ENCODE measurements at places on chromosomes 13 and 19.

DNA sequence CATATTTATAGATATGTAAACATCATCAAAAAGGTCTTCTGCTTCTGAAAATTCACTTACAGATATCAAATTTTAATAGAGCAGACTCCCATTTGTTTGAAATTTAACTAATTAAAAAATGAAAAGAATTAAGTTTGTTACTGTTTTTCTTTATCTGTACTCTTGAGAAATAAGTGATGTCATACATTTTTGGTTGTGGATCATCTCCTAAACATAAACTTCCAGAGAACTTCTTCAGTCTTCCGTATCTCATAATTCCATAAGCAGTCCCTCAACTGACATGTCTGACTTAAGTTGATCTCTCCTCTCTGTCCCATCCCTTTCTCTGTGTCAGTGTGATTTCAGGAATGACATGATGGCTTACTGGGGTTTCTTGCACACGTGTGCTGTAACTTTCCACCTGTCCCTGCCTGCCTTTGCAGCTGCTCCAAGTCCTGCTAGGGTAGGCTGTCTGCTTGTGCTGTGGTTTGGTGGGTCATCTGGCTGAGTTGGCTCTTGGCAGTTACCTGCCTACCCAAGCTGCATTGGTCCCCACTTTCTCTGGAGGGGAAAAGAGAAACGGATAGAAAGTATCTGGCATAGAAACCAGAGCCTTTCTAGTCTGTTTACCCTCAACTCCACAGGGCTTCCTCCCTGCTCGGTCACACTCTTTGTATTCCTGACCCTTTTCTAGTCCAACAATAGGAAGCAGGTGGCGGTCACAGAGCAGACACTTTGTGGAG, 127.1 kb downstream of the GGACT start:
- DNase-seq, result no peak

DNA sequence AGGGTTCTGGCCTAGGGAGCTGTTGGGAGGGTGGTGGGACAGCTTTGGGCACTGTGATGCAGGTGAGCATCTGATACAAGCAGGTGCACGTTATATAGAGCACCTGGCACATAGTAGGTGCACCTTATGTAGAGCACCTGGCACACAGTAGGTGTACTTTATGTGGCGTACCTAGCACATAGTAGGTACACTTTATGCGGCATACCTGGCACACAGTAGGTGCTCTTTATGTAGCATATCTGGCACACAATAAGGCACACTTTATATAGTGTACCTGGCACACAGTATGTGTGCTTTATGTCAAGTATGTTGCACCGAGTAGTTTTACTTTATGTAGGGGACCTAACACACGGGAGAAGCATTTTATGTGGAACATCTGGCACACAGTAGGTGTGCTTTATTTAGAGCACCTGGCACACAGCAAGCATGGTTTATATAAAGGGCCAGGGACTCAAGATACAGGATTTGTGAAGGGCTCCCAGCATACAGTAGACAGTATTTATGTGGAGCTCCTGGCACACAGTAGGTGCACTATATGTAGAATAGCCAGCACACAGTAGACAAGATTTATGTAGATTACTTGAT, 1.6 kb upstream of the CYP4F12 start:
- DNase-seq, result no peak

DNA sequence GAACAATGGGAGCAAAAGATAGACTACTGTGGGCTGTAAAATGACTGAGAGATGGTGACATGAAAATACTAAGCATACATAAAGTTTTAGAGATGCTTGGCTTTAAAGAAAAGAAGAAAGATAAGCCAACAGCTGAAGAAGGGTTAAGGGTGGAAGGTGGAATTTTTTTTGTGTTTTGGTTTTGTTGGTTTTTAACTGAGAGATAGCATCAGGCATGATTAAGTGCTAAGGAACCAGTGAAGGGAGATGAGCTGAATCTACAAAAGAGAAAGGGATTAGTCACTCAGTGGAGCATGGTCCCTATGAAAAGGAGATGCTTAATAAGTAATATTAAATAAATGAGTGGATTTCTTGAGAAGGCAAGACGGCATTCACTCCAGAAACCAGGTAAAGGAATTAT, 12.5 kb upstream of the TBC1D4 start:
- DNase-seq, result no peak

GRCh38 chr19:41901707-41902360, 18.9 kb downstream of the ARHGEF1 start:
- DNase-seq, result no peak

GRCh38 chr13:95494082-95494681, 58.3 kb upstream of the CLDN10 start:
- DNase-seq, result no peak

DNA sequence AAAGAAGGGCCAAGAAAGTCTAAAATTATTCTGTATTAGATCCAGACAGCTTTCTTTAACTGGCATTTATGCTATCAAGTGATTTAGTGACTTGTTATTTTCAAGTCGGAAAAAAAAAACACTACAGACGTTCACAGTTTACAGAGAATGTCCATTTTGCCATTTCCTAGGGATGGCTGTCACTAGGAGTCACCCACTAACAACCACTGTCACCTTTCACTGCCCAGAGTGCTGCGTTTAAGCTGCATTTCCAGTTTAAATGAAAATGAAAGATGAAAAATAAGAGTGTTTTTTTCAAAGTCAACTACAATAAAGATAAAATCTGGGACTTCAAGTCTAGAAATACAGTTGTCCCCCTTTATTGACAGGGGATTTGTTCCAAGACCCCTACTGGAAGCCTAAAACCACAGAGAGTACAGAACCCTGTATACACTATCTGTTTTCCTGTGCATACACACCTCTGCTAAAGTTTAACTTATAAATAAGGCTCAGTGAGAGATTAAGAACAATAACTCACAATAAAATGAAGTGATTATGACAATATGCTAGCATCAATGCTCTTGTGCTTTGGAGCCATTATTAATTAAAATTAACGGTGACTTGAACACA, 112.5 kb downstream of the SACS start:
- DNase-seq, result no peak

DNA sequence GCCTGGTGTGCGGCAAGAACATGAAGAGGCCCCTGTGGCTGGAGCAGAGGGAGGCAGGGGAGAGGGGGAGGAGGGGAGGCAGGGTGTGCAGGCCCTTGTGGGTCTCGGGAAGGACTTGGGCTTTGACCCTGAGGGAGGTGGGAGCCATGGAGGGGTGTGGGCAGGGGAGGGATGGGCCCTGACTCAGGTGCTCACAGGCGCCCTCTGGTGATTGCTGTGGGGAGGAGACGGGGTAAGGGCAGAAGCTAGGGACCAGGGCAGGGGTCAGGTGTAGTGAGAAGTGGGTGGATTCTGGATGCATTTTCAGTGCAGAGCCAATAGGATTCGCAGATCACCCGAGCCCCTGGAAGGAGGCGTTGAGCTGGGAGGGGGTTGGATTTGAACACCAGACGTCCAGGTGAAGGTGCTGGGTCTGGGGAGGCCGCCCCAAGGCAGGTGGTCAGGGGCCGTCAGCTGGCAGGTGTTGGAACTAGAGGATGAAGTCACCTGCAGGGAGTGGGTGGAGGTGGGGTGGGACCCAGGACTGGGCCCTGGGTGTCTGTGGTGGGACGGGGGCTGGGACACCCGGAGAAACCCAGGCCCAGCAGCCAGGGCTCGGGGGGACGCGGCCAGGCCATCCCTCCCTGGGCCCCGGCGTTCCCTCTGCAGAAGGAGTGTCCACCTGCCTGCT, 185.4 kb downstream of the KDM4B start:
- DNase-seq, result no peak

- no peak for DNase-seq
Measured at GRCh38 chr13:49616676-49617065, 11.6 kb upstream of the ARL11 start.

DNA sequence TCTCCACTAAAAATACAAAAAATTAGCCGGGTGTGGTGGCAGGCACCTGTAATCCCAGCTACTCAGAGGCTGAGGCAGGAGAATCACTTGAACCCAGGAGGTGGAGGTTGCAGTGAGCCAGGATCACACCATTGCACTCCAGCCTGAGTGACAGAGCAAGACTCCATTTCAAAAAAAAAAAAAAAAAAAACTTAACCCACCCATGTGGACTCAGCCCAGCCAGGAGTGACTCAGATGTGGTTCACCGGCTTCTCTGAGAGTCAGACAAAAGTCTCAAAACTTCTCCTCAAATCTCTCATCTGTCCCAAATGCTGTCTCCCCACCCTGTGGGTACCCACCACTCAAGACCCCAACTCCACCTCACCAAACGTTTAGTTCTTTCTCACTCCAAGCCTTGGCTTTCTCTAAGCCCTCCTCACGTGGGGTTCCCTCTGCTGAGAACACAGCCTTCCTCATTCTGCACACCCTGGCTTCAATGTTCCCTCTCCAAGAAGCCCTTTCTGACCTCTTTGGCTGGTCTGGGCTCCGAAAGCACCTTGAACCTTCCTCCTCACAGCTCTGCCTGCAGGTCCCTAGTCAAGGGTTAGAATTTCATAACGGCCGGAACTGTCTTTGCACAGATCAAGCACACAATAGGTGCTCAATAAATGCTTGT, 11.1 kb upstream of the RAB3A start:
- no peak for DNase-seq

DNA sequence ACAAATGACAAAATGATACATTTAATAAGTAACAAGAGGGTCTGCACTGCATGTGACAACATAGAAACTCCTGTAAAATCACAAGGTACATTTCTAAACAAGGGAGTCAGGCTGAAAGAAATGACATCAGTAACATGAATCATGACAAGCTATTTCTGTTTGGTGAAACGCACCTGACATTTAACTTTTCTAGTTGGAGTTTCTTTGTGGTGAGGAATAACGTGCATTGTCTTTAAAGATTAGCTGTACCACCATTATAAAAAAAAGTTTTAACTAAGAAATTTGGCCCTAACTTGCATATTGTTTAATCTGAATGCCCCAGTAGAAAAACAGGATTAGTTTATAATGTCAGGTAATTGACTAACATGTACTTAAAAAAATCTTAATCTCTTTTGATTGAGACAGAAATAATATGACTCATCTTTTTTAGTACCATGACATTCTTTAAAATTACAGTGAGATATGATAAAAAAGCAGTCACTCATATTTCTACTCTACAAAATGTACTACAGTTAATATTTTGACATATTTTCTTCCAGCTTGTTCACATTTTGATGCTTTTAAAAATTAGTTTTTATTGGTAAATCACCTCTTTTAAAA, 418.2 kb downstream of the KLF12 start:
- no peak for DNase-seq

DNA sequence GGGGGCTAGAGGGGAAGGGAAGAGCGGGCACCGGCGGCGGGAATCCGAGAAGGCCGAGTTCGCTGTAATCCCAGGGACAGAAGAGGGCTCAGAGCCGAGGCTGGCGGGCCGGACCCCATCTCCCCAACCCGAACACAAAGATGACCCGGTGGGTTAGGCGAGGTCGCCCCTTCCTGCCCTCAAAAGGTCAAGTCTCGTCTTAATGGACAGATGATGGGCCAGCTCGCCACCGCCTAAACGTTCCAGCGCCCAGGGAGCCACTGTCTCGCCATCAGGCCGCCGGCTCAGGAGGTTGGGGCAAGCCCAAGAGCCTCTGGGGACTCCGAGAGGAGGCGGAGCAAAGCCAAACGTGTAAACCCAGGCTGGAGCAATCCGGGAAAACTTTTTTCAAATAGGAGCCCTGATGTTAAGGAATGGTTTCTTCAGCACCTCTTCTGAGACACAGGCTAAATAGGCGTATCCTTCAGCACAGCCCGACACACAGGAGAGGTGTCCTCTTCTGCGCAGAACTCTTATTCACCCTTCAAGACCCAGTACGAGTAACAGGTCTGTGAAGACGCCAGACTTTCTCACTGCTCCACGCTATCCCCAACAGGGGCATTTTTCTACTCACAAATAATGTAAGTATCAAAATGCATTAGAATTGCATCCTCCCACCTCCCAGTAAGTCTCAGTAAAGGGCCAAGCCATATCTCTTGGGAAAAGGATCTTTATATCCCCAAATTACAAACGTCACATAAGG, 6.3 kb upstream of the POU4F1 start:
- no peak for DNase-seq

DNA sequence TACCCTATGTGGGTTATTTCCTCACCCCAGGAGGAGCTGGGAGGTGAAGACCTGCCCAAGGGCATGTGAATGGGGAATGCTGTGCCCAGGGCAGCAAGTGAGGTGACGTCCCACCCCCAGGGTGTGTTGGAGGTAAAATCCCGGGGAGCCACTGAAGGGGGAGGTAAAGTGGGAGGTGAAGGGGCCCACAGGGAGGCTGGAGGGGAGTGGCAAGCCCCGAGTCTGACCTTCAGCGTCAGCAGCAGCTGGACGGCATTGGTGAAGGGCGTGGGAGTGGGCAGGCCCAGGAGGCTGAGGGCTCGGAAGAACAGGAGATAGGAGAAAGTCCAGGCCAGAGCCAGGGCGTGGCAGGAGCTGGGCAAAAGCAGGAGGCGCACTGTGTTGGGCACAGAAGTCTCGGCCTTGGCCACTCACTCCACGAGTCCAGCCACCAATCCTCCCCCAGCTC, 2.4 kb downstream of the MBOAT7 start:
- DNase-seq, result no peak

DNA sequence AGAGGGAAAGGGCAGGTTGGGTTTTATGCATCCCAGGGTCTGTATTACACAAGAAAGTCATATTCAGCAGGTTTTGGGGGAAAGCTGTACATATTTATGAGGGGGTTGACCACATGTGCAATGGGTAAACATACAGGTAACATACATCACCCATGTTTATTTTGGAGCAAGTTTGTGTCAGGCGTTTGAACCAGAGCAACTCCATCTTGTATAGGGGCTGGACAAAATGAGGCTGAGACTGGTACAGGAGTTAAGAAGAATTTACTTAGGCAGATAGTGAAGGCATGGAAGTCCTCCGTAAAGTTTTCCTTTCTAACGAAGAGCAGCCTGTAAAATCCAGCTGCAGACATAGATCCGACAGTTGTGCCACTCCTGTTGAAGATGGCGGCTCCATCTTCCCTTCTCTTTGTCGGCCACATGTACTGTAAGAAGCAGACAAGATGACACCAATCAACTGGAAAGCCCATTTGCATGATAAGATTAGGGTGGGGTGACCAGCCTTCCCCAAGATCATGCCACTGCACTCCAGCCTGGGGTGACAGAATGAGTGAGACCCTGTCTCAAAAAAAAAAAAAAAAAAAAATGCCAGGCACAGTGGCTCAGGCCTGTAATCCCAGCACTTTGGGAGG, 4.7 kb upstream of the NUDT19 start:
- no peak for DNase-seq

GRCh38 chr13:106494506-106494905, 41.0 kb downstream of the EFNB2 start:
- DNase-seq, result no peak

- DNase-seq, result no peak
Measured at GRCh38 chr13:107680115-107680514, 535.2 kb downstream of the LIG4 start.

GRCh38 chr13:29925457-29926097, 75.2 kb upstream of the UBL3 start:
- no peak for DNase-seq
